ENCODE measurements at places on chromosomes 7 and 10.

GRCh38 chr7:118057404-118057803 lies 126.6 kb upstream of the LSM8 start:
- no peak for DNase-seq

DNA sequence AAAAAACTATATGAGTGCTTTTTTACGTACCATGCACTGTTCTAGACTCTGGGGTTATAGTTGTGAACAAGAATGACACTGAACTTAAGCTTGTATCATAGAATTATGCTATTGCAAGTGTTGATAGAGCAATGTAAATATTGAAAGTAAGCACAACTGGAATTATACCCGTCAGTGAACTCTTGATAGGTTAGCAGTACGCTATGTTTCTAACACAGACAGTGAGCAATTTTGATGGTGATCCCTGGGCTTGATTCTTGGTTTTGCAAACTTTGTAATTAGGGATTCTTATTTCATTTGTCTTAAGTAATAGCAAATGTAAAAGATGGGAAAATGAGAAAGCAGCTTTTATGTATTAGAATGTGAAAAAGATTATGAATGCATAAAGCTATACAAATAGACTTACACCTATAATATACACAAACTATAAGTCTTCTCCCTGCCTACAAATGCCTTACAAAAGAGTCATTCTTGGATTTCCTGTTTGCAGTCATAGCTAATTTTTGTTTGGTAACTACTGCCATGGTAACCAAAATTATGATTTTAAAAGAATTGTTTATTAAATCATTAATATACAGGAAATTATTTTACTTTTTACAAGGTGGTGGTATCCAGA lies 6.7 kb downstream of the TES start:
- no peak for DNase-seq

DNA sequence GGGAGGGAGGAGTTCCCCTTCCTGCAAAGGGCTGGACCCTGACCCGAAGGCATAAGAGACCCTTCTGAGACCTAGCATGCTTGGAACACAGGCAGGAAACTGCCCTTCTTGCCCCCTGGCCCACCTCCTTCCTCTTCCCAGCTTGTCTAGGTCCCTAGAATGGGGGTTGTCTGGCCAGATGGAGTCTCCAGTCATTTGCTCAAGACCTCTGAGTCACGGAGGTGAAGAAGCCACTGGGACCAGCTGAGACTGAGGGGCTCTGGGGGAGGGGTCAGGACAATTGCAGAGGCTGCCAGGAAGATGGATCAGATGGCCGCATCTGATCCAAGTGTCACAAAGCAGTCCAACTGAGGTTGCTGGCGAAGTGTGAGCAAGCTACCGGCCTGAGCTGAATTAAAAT lies 46.2 kb downstream of the COL13A1 start:
- DNase-seq = peak; percentile 30

- peak; percentile 92 for DNase-seq
Measured at GRCh38 chr7:111788286-111789047, 226.2 kb upstream of the IMMP2L start.

DNA sequence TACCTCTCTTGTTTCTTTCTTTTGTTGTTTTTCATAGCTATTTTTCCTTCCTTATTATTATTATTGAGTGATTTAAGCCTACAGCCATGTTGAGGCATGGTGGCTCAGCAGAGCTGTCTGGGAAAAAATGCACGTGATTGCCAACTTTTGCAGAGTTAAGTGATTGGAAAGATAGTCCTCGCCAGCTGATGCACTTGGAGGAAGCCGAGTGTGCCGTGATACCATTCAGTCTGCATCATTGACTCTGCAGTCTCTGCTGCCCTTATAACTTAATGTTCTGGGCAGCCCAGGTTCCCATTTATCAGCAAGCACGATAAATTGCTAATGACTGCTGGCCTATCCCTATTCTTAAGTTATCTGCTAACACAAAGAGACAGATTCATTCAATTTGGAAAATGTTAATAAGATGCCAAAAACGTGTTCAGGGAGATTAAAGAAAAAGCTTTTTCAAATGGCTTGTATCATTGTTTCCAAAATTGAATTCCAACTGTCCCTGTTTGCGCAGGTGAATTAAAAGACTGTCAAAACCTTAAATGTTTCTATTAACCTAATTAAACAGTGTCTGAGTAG lies 232.9 kb upstream of the NPY start:
- DNase-seq = no peak

DNA sequence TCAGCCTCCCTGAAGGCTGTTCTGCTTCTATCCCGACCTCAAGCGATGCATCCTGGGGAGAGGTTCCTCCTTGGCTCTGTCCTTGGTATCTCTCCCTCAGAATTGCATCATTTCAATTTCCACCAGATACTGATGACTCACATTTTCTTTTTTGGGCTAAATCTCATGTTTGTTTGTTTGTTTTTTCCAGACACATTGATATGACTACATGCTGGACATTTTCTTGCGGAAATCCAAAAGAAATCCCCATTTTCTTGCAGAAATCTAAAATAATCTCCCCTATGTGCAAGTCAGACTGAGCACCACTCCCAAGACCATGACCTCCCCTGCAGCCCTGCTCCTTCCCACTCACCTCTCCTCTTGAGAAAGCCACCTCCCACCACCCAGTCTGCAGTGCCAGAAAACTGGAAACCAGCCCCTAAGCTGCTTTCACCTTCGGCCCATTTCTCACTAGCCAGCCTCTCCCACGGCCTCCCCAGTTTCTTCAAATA lies 260.2 kb upstream of the PRKCQ start:
- no peak for DNase-seq

DNA sequence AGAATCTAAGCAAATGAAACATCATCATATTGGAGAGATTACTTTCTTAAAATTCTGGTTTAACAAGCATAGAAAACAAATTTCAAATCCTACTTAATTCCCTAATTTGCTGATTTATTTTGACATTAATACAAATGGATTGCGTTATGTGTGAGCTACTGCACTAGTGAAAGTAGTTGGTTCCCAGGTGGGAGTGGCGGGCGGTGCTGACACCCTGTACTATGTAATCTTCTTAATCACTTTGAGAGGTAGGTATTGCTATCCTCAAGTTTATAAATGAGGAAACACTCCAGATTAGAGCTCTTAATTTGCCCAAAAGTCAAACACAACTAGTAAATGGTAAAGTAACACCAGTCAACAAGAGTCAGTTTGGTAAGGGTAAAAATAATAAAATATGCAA lies 131.1 kb downstream of the ELAPOR2 start:
- DNase-seq = peak; percentile 61

DNA sequence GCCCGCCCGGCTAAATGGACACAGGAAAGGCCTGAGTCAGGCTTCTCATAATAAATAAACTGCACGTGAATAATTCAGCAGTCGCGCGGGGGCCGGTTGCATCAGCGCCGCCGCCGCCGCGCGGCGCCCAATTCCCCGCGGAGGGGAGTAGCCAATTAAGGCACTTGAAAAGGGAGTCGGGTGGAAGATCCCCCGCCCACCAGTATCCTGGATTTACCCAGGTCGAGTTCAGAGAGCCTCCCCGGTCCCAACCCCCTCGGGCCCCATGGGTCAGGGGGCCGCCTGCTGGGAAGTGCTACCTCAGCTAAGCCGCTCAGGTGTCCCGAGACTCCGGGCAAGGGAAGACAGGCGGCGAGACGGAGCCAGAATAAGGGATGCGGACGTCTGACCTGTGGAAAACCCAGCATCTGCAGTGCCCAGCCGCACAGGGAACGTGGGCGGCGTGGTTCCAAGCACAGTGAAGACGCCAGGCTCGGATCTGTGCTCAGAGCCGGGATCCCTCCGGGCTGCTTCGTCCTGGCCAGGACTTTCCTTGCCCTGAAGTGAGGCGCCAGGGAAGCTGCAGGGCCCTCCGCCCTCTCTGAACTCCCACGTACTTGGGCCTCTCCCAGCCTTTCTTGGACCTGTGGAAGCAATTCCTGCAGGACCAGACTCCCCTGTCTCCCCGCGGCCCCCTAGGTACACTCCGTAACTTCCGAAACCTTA lies 7.3 kb upstream of the LBX1 start:
- DNase-seq = no peak

- no peak for DNase-seq
Measured at GRCh38 chr7:4960363-4960762, 1.4 kb upstream of the MMD2 start.

DNA sequence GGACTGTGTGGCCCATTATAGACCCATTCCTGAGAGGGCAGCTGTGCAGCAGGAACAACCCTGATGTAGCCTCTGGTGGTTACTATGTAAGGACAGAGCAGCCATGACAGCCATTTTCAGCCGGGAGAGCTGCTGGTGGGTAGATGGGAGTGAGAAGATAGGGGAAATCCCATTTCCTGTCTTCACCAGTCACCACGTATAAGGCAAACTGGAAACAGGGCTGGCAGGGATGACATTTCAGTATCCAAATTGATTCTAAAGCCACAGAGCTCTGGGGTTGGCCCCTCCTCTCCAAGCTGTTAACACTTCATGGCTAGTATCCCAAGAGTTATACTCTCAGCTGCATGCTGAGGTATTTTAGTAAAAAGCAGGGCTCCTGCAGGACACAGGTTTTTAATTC lies 15.2 kb upstream of the FZD1 start:
- DNase-seq = no peak

DNA sequence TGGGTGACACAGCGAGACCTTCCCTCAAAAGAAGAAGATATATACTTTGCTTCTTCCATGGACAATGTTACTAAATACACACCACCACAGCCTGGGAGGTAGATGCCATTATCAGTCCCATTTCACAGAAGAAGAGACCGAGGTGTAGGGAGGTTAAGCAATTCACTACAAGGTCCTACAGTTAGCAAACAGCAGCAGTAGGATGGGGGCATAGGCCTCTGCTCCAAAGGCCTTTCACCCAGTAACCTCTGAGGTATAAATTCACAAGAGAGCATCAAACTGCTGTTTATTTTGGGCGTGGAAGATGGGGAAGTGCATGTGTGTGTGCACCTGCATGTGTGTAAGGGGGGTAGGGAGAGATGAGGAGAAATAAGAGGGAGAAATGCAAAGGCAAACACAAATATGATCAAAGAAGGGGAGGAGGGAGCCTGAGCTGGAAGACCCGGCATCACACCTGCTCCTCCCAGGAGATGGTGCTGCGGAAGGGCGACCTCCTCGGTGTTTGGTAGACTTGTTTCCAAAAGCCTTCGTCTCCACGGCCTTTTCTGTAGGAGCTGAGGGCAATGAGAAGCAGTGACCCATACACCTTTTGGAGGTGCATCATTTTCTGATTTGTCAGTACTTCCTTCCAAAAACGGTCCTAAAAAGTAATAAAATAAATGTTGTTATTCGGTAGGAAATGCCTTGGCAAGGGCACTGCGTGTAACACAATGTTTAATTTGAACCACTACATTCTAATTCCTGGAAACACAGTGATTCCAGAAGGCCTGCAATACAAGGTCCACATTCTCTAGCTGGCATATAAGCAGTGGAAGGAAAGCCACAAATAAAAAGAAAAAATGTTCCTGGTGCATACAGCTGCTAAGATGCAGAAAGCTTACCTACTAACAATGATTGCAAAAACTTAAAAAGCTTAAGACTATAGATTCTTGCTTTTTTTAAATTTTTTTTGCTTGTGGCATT lies 25.9 kb upstream of the ACSL5 start:
- no peak for DNase-seq

DNA sequence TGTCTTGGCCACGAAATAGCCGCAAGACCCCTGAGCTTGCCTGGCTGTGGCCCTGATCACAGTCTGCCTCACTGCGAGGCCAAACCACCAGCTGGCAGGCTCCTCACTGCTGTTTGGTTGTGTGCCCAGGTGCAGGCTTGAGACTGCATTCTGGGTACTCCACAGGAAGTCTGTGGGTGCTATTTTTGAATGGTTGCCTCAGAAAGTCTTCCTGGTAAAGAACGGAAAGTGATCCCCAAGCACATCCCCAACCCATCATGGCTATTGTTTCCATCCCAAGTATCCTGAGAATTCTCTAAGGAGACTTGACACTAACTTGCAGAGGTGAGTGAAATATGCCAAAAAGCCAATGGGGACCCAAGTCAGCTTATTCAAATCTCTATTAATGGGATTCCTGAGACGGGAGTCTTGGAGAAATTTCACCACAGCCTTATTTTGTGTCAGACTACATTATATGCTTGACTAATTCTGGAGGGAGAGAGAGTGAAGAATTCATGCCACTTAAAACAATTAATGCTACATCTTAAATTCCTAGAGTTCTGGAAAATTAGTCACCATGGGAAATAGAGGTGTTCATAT lies 170.9 kb downstream of the RAMP3 start:
- DNase-seq = no peak

- no peak for DNase-seq
Measured at GRCh38 chr10:114538181-114538906, 119.7 kb downstream of the ABLIM1 start.

- DNase-seq = no peak
Measured at GRCh38 chr7:121954803-121955202, 81.8 kb downstream of the PTPRZ1 start.

GRCh38 chr10:123755061-123755460 lies 88.9 kb downstream of the GPR26 start:
- DNase-seq = no peak

- no peak for DNase-seq
Measured at GRCh38 chr7:127816354-127817190, 164.6 kb downstream of the SND1 start.

DNA sequence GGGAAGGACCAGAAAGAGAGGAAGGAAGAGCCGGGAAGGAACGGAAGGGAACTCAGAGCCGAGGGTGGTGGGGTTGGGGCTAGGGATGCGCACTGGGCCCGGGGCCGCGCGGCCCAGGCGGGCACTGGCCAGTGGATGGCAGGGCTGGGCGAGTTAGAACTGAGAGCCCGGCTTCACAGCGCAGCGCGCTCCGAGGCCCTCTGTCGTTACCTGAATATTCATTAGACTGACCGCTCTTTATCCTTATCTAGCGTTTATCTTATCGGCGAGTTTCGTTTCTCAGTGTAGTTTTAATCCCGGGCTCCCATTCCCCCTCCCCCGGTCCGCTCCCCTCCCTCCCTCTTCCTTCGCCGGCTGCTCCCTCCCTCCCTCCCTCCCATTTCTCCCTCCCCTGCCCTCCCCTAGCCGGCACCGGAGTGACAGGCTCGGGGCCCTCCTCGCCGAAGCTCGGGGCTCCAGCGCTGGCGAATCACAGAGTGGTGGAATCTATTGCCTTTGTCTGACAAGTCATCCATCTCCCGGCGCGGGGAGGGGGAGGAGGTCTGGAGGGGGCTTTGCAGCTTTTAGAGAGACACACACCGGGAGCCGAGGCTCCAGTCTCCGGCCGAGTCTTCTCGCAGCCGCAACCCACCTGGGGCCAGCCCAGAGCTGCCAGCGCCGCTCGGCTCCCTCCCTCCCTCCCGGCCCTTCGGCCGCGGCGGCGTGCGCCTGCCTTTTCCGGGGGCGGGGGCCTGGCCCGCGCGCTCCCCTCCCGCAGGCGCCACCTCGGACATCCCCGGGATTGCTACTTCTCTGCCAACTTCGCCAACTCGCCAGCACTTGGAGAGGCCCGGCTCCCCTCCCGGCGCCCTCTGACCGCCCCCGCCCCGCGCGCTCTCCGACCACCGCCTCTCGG lies at the start of gene PAX2:
PAX2 (plus strand) TSS at position 596 of the 895 bp plus-strand sequence. CDS start 679 bp downstream, outside the sequence.
- DNase-seq = peak; percentile 55

GRCh38 chr10:16779384-16779915 lies 37.8 kb downstream of the RSU1 start:
- DNase-seq = no peak

- no peak for DNase-seq
Measured at GRCh38 chr10:69766161-69766910, 35.4 kb upstream of the COL13A1 start.

GRCh38 chr7:129612112-129613015 lies 844 bp downstream of the NRF1 start:
- DNase-seq = peak; percentile 62
